ENCODE measurements at places on chromosomes 7 and 10.

DNA sequence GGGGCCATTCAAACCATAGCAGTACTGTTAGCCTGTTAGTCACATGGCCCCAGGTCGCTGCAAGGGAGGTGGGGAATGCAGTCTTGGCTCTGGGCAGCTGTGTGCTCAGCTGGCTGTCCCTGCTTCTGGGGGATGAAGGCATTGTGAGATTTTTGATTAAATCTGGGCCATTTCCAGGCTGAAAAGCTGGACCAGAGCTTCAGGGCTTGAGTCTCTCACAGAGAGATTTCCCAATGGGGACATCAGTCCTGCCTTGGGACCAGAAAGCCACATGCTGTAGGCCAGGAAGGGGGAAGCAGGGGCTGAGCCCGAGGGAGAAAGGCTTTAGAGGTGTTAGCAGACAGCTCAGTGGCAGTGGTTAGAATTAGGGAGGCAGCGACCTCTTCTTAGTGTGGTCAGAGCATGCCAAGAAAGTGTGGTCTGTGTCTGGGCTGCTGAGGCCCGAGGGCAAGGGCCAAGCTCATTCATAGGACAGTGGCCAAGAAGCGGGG lies 33.6 kb downstream of the PALD1 start:
- no peak for DNase-seq

- DNase-seq = no peak
Measured at GRCh38 chr10:5385224-5385623, 19.4 kb downstream of the TUBAL3 start.

- no peak for DNase-seq
Measured at GRCh38 chr10:108583877-108584276, 1339.4 kb downstream of the XPNPEP1 start.

- no peak for DNase-seq
Measured at GRCh38 chr10:126059076-126059826, 162.9 kb downstream of the FANK1 start.

- DNase-seq = no peak
Measured at GRCh38 chr10:88659725-88660597, 4.3 kb upstream of the LIPF start.

DNA sequence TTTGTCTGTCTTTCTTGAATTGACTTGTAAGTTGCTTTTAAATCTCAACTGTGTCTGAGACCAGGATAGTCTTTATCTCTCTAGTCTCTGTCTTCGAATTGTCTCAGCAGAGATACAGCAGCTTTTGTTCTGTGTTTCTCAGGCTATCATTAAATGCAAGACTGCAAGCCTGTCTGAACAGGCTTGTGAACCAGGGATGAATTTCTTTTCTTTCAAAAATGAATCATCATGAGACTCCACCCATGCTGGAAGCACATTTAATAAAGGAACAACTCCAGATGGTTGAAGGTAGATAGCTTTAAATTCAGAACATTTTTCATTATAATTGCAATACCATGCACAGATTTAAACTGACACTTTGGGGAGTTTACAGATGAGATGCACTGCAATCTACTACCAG lies 155.9 kb downstream of the SEC23IP start:
- no peak for DNase-seq

DNA sequence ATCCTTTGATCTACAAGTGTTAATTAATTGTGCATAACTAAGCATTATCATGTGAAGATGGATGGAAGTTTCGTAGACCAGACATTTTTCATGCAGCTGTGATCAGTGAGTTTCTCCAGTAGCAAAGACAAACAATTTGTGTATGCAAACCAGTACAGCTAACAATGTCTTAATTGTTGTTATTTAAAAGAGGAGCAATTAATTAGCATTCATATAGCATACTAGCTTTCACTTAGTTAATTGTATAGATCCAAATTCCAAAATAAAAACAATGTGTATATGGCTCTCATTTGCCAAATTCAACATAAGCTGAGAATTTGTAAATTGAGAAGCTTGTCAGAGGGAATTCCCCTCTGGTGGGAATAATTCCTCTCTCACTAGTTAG lies 22.6 kb upstream of the PRKCQ start:
- no peak for DNase-seq

DNA sequence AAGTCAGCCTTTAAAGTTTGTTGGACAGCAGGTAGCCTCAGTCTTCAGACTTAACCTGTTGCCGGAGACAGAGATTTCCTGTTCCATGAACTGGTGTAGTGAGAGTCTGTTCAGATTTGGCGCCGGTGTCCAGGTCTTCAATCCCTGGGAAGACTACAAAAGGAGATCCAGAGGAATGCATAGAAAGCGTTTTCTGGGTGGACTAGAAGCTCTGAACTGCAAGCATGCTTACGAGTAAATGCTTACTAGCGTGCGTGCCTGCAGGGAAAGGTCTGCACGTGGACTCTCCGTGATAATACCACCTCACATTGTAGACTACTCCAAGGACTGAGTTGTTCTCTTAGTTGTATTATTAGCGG lies 878 bp downstream of the GLRX3 start:
- no peak for DNase-seq

GRCh38 chr7:36316319-36316718 lies 73.3 kb upstream of the ANLN start:
- no peak for DNase-seq

- no peak for DNase-seq
Measured at GRCh38 chr10:109823196-109823595, 100.1 kb downstream of the XPNPEP1 start.
